ENCODE measurements at places on chromosomes 11 and 22.

DNA sequence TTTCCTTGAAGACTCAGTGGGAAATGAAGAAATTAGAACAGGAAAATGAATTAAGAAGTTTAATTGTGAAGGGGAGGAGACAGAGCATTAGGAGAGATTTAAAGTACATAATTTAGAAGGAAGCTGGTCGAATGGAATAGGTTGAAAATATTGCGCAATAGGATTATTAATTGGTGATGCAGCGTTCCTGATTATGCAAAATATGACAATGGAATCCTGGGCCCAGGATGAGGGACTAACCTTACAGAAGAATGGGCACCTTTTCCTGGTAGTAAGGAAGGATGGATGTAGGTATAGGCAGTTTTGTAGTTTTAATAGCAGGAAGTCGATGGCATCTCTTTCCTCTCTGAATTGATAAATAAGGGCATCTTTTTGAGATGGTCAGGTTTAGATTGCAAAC, 7.8 kb downstream of the TTC12 start:
- no peak for DNase-seq

GRCh38 chr11:43197379-43197778, 114.4 kb upstream of the API5 start:
- no peak for DNase-seq

- no peak for DNase-seq
These were observed 100.3 kb downstream of the RRM1 start for GRCh38 chr11:4194889-4195288.

GRCh38 chr11:74956397-74957015, 7.4 kb downstream of the SPCS2 start:
- DNase-seq = no peak

GRCh38 chr22:49768077-49768910, 59.4 kb downstream of the BRD1 start:
- no peak for DNase-seq

- no peak for DNase-seq
These were observed 17.1 kb downstream of the TTC12 start for GRCh38 chr11:113331441-113331840.

DNA sequence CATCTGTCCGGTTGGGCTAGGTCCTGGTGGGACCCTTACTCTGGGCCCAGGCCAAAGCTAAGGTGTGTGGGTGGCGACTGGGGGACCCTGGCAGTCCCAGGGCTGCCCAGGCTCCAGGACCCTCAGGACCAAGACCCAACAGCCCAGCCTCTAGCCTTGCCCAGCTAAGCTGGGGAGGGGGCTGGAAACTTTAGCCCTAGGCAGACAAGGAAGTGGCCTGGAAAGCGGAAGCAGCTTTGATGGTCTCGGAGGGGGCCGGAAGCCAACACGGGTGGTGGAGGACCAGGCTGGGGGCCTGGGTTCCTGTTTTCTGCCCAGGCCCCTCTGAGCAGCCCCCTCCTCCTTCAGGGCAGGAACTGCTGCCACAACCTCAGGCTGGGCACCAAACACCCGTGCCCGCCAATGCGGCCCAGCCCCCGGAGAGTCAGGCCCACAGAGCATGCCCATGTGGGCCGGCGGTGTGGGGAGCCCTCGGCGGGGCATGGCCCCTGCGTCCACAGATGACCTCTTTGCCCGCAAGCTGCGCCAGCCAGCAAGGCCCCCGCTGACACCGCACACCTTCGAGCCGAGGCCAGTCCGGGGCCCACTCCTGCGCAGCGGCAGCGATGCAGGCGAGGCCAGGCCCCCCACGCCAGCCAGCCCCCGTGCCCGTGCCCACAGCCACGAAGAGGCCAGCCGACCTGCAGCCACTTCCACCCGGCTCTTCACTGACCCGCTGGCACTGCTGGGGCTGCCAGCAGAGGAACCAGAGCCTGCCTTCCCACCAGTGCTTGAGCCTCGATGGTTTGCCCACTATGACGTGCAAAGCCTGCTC, 2.8 kb downstream of the SIPA1 start:
- DNase-seq = peak; percentile 86
